ENCODE measurements at places on chromosomes 2 and 18. TPM values are rescaled to one million over a fixed set of nuclear protein-coding genes. Genes with fewer than 3 reads are reported as not detected.

The CCL20 gene
- total RNA-seq = 6.0 TPM

The ACP1 gene
- 88.9 TPM for total RNA-seq

The DSG4 gene
- not detected for total RNA-seq

The IMPA2 gene
- 2.5 TPM for total RNA-seq

The IL36G gene
- total RNA-seq = not detected

The MDH1 gene
- 124 TPM for total RNA-seq

The ALKAL2 gene
- not detected for total RNA-seq

The GREB1L gene
- total RNA-seq = 1.4 TPM

The PXDN gene
- total RNA-seq = 1,930 TPM

The CYTIP gene
- total RNA-seq = 0.82 TPM

The LONRF2 gene
- 0.19 TPM for total RNA-seq

The NCKAP5 gene
- total RNA-seq = 9.9 TPM

The C2orf80 gene
- total RNA-seq = not detected
